ENCODE measurements at places on chromosomes 6 and 20. TPM values are rescaled to one million over a fixed set of nuclear protein-coding genes. Genes with fewer than 3 reads are reported as not detected.

GRCh38 chr6:156776840-156777576, at the start of gene ARID1B:
ARID1B (plus strand) TSS chr6:156777378; CDS start chr6:156777681, 303 bp downstream.
- H3K27ac ChIP-seq: peak within 1 kb of the TSS; percentile 99
- peak; percentile 94 for DNase-seq
- H3K4me3 ChIP-seq: peak within 1 kb of the TSS; percentile 94
- no peaks in the 10 kb centered on the region for H3K27me3 ChIP-seq
- H3K36me3 ChIP-seq: peaks cover 5% of the 10 kb centered on the region

GRCh38 chr6:11067348-11067747, 23.2 kb upstream of the ELOVL2 start:
- peaks cover 11% of the 10 kb centered on the region for H3K27me3 ChIP-seq
- H3K4me3 ChIP-seq: no peak overlapping the region
- DNase-seq: no peak
- H3K27ac ChIP-seq: no peak overlapping the region
- H3K36me3 ChIP-seq: no peaks in the 10 kb centered on the region

DNA sequence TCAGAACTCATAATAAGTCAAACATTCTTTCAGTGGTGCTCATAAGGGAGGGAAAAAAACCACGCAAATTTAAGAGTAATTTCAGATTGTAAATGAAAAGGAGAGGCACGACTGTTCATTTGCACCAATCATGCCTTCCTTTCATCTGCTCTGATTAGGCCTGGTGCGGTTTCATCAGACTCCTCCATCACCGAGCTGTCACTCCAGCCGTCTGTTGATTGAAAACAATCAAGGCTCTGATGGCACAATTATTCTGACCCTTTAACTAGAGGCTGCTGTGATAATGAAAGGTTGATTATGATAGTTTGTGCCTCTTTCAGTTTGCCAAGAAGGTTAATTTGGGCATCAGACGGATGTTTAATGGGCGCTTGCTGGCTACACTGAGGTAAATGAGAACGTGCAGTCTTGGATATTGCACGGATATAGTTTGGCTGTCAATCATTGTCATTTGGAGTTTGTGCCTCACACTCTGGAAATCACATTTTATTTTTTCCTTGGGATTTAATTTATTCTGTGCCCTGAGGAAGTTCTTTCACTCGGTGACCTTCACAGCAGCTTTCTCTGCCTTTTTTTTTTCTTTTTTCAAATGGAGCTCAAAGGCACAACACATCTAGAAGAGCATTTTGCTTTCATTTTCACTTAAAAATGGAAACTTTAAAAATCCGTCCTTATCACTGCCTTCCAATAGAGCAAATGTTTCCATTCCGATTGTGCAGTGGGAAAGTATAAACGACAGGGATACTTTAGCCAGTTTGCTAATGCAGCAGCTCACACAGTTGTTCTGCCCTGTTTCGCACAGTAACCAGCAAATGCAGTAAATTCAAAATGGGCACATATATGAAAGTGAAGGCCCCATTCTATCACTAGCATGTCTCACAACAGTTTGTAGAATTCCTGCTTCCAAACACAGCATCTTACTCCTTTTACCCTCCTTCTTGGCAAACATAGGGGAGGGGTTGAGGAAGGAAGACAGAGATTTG, 172.8 kb downstream of the KLHL32 start:
- no peaks in the 10 kb centered on the region for H3K27me3 ChIP-seq
- peaks cover 6% of the 10 kb centered on the region for H3K4me1 ChIP-seq
- DNase-seq: peak; percentile 44
- H3K27ac ChIP-seq: no peak overlapping the region
- no peaks in the 10 kb centered on the region for H3K36me3 ChIP-seq
- H3K4me3 ChIP-seq: peak overlapping the region; percentile 45

- H3K27me3 ChIP-seq: peaks cover 6% of the 10 kb centered on the region
- H3K27ac ChIP-seq: no peak overlapping the region
- H3K4me1 ChIP-seq: peaks cover 5% of the 10 kb centered on the region
- H3K4me3 ChIP-seq: no peak overlapping the region
Measured at GRCh38 chr20:57473246-57474048, 51.5 kb downstream of the CTCFL start.

GRCh38 chr6:79066330-79066729, 11.7 kb downstream of the PHIP start:
- H3K27ac ChIP-seq: no peak overlapping the region
- H3K4me1 ChIP-seq: peaks cover 12% of the 10 kb centered on the region
- H3K27me3 ChIP-seq: no peaks in the 10 kb centered on the region
- H3K4me3 ChIP-seq: no peak overlapping the region
- peaks cover 9% of the 10 kb centered on the region for H3K36me3 ChIP-seq

DNA sequence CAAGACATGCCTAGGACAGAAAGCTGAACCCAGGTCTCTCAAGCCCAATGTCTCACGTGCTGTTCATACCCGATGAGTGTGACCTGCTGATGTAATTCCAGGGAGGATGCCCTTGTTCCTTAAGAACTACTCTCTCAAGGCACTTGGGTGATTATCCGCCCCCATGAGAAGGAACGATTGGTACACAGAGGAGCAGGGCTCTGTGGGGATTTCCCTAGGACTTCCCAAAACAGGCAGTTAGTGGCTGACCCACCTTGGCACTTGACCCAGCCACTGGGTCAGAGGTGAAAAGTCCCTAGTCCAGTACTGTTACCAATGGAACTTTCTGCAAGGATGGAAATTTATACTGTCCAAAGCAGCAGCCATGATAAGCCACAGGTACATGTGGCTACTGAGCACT, 9.2 kb upstream of the BPIFB6 start:
- H3K4me3 ChIP-seq: no peak overlapping the region
- H3K27ac ChIP-seq: no peak overlapping the region
- no peaks in the 10 kb centered on the region for H3K4me1 ChIP-seq
- no peak for DNase-seq

- peak; percentile 62 for DNase-seq
- H3K4me3 ChIP-seq: peak overlapping the region; percentile 78
- peaks cover 10% of the 10 kb centered on the region for H3K36me3 ChIP-seq
- no peak overlapping the region for H3K27ac ChIP-seq
Measured at GRCh38 chr20:25058847-25059810, 1.2 kb upstream of the ACSS1 start.

The PTPRT gene
- not detected for total RNA-seq

The KCNK17 gene
- not detected for total RNA-seq

The VSX1 gene
- not detected for total RNA-seq

The GRM1 gene
- not detected for total RNA-seq
